ENCODE measurements at places on chromosomes 7 and 10. TPM values are rescaled to one million over a fixed set of nuclear protein-coding genes. Genes with fewer than 3 reads are reported as not detected.

AOAH gene
- total RNA-seq: 6.8 TPM

TMEM196 gene
- total RNA-seq: 11.0 TPM

WDR86 gene
- 16.3 TPM for total RNA-seq

CASTOR2 gene
- 91.9 TPM for total RNA-seq

ZNF212 gene
- total RNA-seq: 13.0 TPM

PPP1R3C gene
- total RNA-seq: 42.2 TPM

FBXW4 gene
- 86.0 TPM for total RNA-seq

OR2A12 gene
- total RNA-seq: not detected

VPS37D gene
- 10.3 TPM for total RNA-seq

CTNNA3 gene
- 66.9 TPM for total RNA-seq

TDRD1 gene
- 0.34 TPM for total RNA-seq

FGFR2 gene
- 140 TPM for total RNA-seq

RARRES2 gene
- total RNA-seq: 18.7 TPM

ITPRID1 gene
- total RNA-seq: not detected

GPR37 gene
- total RNA-seq: 144 TPM

FAM25C gene
- not detected for total RNA-seq

KDM7A gene
- 17.2 TPM for total RNA-seq

SLC29A4 gene
- total RNA-seq: 19.8 TPM

DUSP5 gene
- 11.2 TPM for total RNA-seq

TYSND1 gene
- 16.7 TPM for total RNA-seq

ALOX5 gene
- 9.7 TPM for total RNA-seq

FAM241B gene
- 21.1 TPM for total RNA-seq

EIF4H gene
- 198 TPM for total RNA-seq

GGCT gene
- 26.1 TPM for total RNA-seq

PAPSS2 gene
- total RNA-seq: 22.1 TPM
